NCI-H460 (cell line): ENCODE measurements at places on chromosomes 16 and 17. TPM values are rescaled to one million over a fixed set of nuclear protein-coding genes. Genes with fewer than 3 reads are reported as not detected.
A peak's percentile ranks its signal among the peaks of the same experiment; 100 is the strongest.

GRCh38 chr17:78387977-78388941 lies 9.8 kb downstream of the PGS1 start:
- no peak for DNase-seq

The CACNG3 gene
- total RNA-seq: not detected in 2 replicates

The ZNF232 gene
- total RNA-seq: 15.5 and 17.3 TPM in 2 replicates

- no peak for DNase-seq
Observed at GRCh38 chr17:81231766-81232581, 6.9 kb downstream of the TEPSIN start.

The NACA2 gene
- not detected in 2 replicates for total RNA-seq

The DLX4 gene
- 0.12 and 0.54 TPM in 2 replicates for total RNA-seq

DNA sequence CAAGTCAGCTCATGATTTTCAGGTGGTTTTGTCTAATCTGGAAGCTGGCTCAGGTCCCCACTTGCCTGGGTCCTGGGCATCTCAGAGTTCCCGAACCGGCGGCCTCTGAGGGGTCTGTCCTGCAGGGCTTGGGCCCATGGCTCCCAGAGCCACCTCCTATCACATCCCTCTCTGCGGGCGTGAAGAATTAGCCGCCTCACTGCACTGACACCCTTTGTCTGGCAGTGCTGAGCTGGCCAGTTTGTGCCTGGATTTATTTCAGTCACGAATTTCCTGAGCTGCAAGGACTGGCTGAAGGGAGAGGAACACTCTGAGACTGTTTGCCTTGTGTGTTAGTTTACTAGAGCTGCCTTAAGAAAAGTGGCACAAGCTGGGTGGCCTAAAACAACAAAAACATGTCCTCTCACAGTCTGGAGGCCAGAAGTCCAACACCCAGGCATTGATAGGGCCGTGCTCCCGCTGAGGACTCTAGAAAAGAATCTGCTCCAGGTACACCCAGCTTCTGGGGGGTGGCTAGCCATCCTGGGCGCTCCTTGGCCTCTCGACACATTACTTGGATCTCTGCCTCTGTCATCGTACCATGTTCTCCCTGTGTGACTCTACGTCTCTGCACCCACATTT lies 217.5 kb upstream of the DYNLRB2 start:
- DNase-seq: no peak

The SSTR5 gene
- total RNA-seq: 0.40 TPM in 1 of 2 replicates, not detected in the other

The NRN1L gene
- total RNA-seq: 0.87 and 1.9 TPM in 2 replicates

The MYH2 gene
- not detected in 2 replicates for total RNA-seq

DNA sequence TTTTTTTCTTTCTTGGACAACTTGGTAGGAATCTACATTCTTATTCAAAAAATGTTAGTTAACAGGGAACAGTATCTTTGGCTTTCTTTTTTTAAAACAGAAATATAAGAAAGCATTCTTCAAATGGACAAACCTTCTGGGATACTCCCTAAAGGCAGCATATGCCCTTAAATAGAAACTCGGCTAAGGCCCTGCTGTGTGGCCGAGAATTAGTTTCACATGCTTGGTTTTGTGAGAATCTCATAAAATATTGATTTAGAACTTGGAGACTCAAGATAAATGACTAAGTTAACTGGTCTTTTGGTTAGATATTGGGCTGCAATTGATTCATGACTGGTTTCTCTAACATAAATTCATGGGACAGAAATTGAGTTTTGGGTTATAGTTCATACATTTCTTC lies 359.9 kb upstream of the XYLT1 start:
- DNase-seq: no peak

The MPDU1 gene
- total RNA-seq: 107 and 133 TPM in 2 replicates

GRCh38 chr16:74698222-74698621 lies 2.4 kb downstream of the MLKL start:
- DNase-seq: no peak

The CPNE7 gene
- total RNA-seq: 38.5 and 43.1 TPM in 2 replicates

DNA sequence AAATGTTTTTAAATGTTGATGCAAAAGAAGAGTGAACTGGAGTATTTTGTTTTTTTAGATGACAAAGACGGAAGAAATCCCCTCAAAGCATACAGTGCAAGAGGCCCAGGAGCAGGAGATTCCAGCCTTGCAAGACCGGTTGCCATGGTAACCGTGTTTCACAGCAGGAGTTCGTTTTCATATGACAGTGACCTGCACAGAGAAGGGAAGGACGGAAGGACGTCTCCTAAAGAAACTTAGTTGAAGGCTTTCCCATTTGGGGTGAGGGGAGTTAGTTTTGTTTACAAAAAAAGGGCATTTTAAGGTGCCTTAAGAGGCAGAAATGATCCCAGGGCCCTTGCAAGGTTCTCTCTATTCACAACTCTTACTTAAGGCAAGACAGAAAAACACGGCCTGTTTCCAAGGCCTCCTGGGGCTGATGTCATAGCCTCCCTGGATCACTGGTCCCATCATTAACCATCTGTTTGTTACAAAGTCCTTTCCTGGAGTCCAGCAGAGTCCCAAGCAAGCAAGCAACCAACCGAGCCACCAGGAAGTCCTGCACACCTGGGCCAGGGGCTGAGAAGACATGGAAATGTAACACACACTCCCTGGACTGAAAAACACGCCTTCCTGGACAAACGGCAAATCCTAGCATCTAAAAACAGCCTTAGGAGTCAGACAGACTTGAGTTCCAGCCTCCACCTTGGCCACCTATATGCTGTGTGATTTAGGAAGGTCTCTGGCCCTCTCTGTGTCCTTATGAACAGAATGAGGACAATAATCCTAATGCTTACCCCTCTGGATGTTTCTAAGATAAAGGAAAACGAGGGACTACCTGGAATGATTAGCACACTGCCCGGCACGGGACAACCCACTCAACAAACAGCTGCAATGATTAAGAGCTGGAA lies 30.3 kb upstream of the RPH3AL start:
- peak; percentile 73 for DNase-seq

DNA sequence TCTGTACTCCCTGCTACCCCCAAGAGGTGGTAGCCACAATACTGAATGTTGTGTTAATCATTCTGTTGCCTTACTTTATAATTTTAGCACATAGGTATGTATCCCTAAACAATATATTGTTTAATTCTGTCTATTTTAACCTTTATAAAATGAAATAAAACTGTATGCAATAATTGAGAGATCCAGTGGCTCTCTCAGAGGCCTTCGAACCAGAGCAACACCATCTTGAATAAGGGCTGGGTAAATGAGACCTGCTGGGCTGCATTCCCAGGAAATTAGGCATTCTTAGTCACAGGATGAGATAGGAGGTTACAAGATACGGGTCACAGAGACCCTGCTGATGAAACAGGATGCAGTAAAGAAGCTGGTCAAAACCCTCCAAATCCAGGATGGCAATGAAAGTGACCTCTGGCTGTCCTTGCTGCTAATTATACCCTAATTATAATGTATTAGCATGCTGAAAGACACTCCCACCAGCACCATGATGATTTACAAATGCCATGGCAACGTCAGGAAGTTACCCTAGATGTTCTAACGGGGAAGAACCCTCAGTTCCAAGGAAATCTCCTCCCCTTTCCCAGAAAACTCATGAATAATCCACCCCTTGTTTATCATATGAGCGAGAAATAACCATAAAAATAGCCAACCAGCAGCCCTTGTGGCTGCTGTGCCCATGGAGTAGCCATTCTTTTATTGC lies 2.0 kb upstream of the CANT1 start:
- DNase-seq: no peak

GRCh38 chr17:81365148-81365600 lies 30.1 kb upstream of the BAHCC1 start:
- DNase-seq: peak; percentile 60

The C17orf67 gene
- total RNA-seq: 0.32 and 0.50 TPM in 2 replicates

DNA sequence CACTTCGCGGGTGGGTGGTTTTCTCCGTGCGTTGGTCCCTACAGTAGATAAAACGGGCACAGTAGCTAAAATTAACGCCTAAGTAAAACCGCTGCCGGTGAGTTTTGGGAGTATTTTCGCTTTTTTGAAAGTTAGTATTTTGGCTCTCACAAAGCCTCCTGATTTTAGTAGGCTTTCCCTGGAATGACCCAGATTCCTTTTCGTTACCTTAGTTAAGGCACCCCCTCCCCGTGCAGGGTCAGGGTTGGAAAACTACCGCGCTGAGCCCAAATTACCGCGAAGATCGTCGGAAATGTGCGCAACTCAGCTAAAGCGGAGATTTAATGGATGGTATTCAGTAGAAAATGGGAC lies 28.3 kb upstream of the ST6GALNAC1 start:
- no peak for DNase-seq

The TMEM132E gene
- total RNA-seq: 6.8 and 7.0 TPM in 2 replicates

GRCh38 chr17:56074361-56074890 lies 78.8 kb upstream of the ANKFN1 start:
- no peak for DNase-seq
